ENCODE measurements at places on chromosomes 16 and 17.

DNA sequence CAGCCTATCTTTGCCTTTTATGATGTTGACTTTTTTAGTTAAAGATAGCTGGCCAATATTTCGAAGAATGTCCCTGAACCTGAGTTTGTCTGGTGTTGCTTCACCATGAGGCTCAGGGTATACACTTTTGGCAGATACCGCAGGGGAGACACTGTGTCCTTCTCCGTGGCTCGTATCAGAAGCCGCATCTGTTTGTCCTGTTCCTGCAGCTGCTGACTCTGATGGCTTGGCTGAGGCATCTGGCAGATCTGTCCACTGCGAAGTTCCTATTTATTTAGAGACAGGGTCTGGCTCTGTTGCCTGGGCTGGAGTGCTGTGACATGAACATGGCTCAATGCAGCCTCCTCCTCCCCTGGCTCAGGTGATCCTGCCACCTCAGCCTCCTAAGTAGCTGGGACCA lies 93.5 kb downstream of the CRISPLD2 start:
- DNase-seq, result no peak

- DNase-seq, result no peak
Measured at GRCh38 chr17:58005031-58005727, 1.9 kb downstream of the SRSF1 start.

DNA sequence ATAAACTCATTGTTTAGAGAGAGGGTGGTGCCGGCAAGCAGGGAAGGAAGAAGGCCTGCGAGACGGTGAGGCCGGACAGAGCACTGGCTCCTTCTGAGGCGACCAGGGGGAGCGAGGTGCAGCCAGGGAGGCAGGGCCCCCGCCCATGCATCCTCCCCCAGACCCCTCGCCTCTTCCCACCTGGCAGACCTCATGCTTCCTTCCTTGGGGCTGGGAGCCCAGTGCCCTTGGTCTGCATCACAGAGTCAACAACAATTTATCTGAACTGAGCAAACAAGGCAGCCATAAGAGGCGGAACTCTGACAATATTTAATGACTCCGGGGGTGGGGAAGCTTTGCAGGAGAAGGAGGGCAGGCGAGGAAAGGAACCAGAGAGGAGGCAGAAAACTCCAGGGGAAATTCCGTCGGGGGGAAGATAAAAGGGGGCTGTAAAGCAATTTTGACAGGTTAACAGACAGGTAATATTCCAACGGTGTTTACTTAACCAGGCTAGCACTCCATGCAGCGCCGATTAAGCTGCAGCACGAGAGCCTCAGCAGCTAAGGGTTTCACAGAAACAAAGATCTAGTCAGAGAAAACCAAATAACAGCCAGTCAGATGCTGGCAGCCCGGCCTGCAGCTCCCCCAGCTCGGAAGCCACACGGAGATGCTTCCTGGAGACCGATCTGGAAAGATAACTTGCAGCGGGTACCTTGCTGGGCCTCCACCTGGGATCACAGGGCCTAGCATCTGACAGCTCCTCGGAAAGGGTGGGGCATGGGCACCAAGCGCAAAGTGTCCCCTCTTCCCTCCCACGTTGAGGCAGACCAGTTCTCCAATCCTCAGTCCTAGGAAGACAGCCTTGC lies 398.2 kb downstream of the SOX9 start:
- no peak for DNase-seq

- no peak for DNase-seq
Measured at GRCh38 chr16:17364319-17365210, 106.2 kb downstream of the XYLT1 start.

- no peak for DNase-seq
Measured at GRCh38 chr16:85173146-85173980, 61.1 kb upstream of the CIBAR2 start.

- no peak for DNase-seq
Measured at GRCh38 chr17:73532421-73532901, 111.8 kb downstream of the SDK2 start.

DNA sequence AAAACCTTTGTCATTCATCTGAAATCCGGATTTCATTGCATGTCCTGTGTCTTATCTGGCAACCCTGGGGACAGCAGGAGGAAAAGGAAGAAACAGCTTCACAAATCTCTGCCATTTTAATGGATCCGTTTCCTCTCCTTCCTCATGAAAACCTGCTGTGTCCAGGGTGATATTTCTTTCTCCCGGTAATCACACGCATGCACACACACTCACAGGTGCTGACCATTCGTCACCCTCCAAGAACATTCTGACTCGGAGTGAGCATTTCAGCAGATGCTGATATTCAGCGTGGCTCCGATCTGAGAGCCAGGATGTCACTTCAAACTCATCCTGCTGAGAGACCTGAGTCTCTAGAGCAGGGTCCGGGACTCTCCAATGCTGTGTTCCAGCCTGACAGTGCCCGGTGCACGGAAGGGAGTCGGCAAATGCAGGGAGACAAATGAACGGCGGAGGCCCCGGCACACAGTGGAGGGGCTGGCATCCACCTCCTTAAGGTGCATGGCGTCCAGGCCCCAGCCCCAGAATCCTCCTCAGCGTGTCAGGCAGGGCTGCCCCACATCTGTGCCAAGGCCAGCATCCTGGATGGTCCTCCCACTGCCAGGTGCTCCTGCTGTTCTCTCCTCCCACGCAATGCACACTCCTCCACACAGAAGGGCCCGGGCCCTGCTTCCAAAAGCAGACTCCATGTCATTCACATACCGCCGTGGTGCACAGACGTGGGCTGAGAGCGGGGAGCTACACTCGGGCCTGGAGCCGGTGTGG lies 70.7 kb downstream of the RBFOX3 start:
- DNase-seq, result no peak

- no peak for DNase-seq
Measured at GRCh38 chr17:69716556-69716955, 302.1 kb downstream of the MAP2K6 start.

DNA sequence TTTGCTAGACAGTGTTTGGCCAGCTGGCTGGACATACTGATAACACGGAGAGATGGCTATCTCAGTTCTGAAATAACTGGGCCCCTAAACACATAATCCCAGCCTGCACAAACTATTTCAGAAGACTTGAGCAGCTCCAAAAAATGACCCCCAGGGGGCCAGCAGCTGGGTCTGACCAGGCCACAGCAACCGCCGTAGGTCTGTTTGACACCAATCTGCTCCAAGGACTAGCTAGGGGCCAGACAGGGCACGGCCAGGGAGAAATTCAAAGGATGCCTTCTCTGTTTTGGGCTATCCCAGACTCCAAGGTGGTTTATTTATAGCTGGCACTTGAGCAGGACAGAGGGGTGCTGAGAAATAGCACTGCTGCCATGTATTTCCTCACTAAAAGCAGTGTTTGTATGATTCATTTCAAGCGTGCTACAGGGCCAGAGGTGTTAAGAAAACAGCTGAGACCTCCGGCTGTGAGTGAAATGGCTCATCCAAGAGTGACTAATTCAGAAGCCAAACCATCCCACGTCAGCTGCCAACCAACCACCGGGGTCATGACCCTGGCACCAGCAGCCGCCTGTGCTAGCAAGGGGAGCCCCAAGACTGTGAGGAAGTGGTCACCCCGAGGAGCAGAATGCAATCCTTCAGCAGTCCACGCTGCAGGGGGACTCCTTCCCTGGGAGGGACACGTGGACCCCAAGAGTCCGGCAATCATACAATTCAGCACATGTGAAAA lies 5.7 kb downstream of the GGA2 start:
- peak; percentile 21 for DNase-seq

- no peak for DNase-seq
Measured at GRCh38 chr17:70168044-70168976, 1.0 kb upstream of the KCNJ2 start.

DNA sequence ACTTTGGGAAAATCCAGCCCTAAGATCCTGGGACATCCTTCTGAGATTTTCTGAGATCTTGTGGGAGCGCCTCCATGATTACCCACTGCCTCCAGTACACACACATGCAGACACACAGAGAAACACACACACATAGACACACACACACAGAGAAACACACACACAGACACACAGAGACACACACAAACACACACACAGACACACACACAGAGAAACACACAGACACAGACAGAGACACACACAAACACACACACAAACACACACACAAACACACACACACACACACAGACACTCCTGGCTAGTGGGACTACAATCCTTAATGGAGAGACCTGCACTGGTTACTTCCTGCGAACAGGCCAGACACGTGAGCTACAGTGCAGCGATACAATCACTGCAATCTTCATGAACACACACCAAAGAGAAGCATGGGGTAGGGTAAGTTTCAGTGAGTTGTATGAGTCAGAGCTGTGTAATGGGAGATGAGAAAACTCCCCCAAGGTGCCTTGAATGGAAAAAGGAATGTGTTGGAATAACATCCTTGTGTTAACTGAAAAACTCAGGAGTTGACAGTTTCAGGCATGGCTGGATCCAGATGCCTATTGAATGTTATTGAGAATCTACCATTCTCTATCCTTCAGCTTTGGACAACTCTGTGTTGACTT lies 79.5 kb downstream of the SLC6A2 start:
- DNase-seq, result no peak

- no peak for DNase-seq
Measured at GRCh38 chr16:89047331-89048089, 46.1 kb upstream of the ACSF3 start.

DNA sequence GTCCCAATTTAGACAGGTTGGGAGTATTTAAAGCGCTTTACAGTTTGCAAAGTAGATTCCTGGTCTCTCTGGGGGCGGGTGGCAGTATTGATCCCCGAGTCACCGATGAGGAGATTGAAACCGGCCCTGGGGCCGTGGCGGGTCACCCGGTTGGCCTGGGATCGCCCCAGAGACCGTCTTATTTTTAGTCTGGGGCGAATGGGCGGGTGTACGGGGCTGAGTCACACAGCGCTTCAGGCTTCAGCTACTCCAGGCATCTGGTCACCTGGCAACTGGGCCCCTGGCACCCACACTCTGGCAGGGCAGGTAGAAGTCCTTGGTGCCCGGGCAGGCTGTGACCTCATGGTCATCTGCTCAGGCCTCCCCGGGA lies 669 bp downstream of the MIEF2 start:
- DNase-seq, result no peak

DNA sequence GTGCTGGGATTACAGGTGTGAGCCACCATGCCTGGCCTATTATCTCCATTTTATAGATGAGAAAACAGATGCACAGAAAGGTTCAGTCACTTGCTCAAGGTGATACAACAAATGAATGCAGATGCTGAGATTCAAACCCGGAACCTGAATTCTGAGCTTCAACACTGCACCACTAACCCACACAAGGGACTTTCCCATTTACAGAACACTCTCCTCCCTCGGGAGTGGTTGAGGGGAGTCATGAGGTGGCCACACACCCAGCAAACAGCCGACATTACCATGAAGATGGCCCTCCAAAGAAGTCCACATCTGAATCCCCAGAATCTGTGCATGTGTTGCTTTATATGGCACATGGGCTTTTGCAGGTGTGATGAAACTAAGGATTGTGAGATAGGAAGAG lies 9.1 kb downstream of the BCL7C start:
- no peak for DNase-seq

- DNase-seq, result no peak
Measured at GRCh38 chr16:56289862-56290261, 98.6 kb downstream of the GNAO1 start.

GRCh38 chr16:77306075-77306474 lies 106.9 kb downstream of the SYCE1L start:
- no peak for DNase-seq

- no peak for DNase-seq
Measured at GRCh38 chr16:75787440-75787839, 61.1 kb upstream of the CPHXL start.

GRCh38 chr16:21264571-21265036 lies 13.5 kb downstream of the CRYM start:
- DNase-seq, result no peak

- no peak for DNase-seq
Measured at GRCh38 chr17:49016775-49017463, 19.7 kb downstream of the IGF2BP1 start.

DNA sequence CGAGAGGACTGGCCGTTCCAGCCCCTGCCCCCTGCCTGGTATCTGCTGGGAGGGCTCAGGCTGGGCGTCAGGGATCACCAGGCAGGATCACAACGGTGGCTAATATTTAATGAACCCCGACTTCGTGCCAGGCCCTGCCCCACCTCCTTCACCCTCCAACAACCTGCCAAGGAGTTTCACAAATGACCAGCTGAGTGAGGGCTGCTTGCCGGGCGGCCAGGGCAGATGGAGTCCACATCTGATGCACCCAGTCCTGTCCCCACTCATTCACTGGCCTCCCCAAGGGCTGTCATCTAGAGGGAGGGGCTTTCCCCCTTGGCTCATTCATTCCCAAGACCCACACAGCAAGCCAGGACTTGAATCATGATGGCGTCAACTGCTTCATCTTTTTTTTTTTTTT lies 17.5 kb downstream of the UBALD1 start:
- DNase-seq, result no peak

- no peak for DNase-seq
Measured at GRCh38 chr16:1642148-1642547, 30.0 kb downstream of the CRAMP1 start.

DNA sequence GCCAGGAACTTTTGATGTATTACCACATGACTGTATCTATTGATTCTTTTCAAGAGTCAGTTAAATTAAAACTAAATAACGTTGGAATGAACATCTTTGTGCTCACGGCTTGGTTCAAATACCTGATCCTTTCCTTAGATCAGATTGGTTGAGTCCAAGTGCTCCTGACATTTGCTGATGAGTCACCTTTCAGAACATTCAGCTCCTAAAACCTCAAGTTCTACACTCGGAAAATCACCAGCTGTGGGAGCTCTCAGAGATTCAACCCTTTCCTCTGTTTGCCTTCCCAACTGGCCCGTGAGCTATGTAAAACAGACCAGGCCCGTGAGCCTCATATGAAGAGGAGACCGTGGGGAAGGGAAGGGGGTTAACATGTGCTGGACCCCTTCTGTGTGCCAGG lies 68.1 kb downstream of the RTN4RL1 start:
- DNase-seq, result no peak

DNA sequence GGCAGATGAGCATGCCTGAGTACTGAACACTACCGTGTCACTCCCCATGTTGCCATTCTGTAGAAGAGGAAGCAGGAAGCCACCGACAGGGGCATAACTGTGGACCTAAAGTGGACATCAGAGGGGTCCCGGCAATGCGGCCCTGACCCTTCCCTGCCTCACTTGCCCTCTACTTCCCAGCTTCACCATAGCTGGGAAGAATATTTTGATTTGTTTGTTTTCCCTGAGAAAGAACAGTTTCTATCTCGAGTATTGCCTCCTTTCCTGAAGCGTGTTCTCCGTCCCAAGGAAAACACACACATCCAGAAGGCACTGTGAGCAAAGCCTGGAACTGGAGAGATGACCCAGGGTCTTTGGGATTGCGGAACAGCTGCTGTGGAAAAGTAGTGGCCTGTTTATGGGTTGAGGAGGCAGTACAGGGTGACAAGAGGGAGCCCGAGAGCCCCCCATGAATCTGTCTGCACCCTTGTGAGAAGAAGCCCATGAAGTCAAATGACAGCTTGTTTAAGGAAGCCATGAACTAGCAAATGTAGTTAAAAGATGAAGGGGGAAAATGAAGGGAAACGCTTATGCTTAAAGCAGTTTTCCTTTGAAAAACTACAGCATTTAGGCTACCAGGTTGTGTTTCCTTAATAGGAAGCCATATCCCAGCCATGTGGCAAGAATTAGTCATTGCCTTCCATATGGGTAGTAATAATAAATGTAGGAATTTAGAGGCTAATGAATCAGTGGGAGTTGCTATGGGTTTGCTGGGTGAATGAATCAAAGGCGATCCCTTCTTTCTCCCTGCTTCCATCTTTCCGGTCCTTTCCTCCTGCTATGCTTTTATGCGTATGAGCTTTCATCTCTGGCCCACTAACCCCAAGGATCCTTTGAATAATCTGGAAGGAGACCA lies 90.0 kb upstream of the TBX2 start:
- no peak for DNase-seq

GRCh38 chr16:68973611-68974120 lies 130.3 kb downstream of the TANGO6 start:
- no peak for DNase-seq

- no peak for DNase-seq
Measured at GRCh38 chr16:89951509-89951908, 3.0 kb downstream of the DEF8 start.

Data from stimulated activated CD4-positive, alpha-beta T cell treated with anti-CD3 and anti-CD28 coated beads, TNF-alpha, amount 100 ng/mL, for 4 hours (primary cell).